ENCODE measurements at places on chromosomes 5 and 9. TPM values are rescaled to one million over a fixed set of nuclear protein-coding genes. Genes with fewer than 3 reads are reported as not detected.

FREM1 gene
- 3.0 TPM for total RNA-seq

GRCh38 chr9:95316794-95317118, 753 bp downstream of the FANCC start:
- DNase-seq: peak; percentile 67

- DNase-seq: no peak
Observed at GRCh38 chr5:127892467-127893207, 189.4 kb downstream of the CCDC192 start.

- DNase-seq: no peak
Observed at GRCh38 chr9:70395652-70396051, 18.8 kb downstream of the KLF9 start.

- no peak for DNase-seq
Observed at GRCh38 chr5:107736638-107737037, 65.9 kb upstream of the EFNA5 start.

- DNase-seq: no peak
Observed at GRCh38 chr9:82334286-82334685, 345.7 kb downstream of the SPATA31D1 start.

GAPT gene
- 0.22 TPM for total RNA-seq

GRCh38 chr5:51384281-51384840, 1.1 kb downstream of the ISL1 start:
- no peak for DNase-seq

DNA sequence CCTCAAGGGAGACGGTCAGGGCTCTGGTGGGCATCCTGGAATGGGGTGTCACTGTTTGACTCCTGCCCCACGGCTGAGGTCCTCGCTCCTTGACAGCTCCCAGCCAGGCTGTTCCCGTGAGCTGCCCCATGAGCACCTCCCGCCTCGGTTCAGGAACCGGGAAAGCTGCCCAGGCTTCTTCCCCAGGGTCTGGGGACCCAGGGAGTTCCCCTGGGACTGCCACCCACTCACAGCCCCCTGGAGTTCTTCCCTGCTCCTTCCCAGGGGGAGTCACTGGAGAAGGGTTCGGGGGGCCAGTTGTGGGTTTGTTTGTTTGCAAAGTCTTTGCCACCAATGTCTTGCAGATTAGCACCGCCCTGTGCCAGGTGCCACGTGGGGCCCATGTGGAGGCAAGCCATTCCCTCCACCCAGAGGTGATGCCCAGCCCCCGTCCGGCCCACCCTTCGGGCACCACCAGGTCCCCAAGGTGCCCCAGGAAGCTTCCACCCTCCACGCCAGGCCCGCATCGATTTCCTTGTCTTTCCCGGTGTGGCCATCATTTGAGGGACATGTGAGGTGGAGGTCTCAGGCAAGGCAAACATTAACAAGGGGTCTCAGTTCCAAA, 1.3 kb downstream of the PLPP7 start:
- DNase-seq: no peak

DNA sequence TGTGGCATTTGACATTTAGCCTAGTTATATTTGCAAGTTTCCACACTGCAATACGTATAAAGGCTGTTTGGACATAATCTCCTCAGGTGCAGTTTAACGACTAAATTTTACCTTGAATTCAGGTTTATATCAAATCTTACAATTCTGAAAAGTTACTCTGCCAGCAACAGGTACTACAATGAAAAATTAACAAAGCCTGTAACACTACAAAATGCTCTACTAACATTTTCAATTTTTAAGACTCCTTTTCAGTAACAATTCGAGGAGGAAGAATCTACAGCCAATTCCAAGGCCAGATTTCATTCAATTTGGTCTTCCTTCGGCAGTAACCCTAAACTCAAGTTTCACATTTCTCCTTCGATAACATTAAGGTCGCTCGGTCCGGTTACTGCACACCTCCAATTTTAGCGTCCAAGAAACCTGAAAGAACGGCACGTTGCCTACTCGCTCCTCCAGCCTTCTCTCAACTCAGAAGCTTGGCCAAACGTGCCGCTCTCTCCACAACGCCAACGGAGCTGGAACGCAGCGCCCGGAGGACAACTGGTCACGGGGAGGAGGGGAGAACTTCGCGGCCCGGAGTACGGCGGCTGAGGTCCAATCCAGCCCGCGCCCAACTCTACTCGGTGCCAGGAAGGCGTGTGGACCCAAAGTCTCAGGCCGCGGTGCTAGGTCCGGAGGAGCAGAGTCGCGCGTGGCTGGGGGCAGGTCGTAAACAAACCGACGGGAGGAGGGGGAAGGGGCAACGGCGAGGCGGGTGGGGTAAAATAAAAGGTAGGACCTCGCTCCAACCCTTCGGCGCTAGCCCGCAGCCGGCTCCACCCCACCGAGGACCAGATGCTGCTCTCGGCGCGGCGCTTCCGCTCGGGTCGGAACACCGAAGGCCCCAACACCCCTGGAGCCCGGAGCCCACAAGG, 681 bp downstream of the FNIP1 start:
- DNase-seq: peak; percentile 79

NUTM2F gene
- total RNA-seq: not detected

DNA sequence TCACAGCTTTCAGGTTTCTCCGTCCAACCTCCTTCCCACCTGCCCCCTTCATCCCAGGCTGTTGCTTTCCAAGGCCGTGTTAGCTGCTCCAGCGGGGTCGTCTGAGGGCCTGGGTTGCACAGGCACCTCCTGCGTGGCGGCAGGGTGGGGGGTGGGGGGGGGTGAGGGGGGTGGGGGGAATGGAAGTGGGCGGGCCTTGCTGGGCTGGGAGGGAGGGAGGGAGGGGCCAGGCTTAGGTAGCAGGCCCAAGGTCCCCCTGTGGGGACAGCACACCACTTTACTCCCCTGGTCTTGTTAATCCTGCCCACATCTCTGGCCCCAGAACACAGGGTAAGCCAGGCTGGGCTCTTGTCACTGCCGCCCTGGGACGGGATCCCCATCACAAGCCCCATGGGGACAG, 99.1 kb downstream of the RXRA start:
- no peak for DNase-seq

- DNase-seq: no peak
Observed at GRCh38 chr5:31581498-31582099, 49.5 kb downstream of the C5orf22 start.

DMRTA1 gene
- 0.77 TPM for total RNA-seq

- DNase-seq: no peak
Observed at GRCh38 chr9:135791431-135792267, 89.7 kb downstream of the KCNT1 start.

- peak; percentile 50 for DNase-seq
Observed at GRCh38 chr9:93304574-93305496, 120.9 kb downstream of the WNK2 start.

HARS2 gene
- 27.8 TPM for total RNA-seq

- no peak for DNase-seq
Observed at GRCh38 chr5:150070821-150071220, 15.5 kb downstream of the CSF1R start.

DNA sequence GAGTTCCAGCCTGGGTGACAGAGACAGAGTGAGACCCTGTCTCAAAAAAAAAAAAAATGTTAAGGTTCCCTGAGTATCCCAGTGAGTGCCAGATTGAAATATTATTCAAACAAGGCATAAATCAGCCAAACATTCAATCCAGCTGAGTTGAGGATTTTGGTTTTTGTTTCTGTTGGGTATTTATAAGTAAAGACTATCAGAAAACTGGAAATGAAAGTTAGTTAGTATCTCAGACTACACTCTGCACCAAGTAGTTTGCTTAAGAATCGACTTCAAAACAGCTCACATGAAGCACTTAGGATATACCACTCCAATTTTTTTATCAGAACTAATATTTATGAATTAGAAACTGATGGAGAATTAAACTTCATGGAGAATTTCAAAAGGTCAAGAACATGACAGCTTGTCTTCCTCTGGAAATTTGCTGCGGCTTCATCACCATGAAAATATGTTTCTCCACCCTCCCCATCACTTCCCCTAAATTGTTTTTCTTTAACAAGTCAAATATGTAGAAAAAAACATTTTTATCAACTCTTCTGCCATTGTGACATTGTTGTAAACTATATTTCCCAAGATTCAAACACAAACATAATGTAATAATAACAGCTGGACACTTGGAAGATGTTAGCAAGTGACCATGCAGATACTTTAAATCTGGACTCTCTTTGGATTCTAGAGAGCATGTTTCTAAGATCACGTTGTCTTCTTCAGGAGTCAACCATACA, 110.0 kb upstream of the PTGER4 start:
- no peak for DNase-seq

MAMDC4 gene
- 13.4 TPM for total RNA-seq

DOK3 gene
- total RNA-seq: 3.3 TPM

SLC45A2 gene
- not detected for total RNA-seq

DNA sequence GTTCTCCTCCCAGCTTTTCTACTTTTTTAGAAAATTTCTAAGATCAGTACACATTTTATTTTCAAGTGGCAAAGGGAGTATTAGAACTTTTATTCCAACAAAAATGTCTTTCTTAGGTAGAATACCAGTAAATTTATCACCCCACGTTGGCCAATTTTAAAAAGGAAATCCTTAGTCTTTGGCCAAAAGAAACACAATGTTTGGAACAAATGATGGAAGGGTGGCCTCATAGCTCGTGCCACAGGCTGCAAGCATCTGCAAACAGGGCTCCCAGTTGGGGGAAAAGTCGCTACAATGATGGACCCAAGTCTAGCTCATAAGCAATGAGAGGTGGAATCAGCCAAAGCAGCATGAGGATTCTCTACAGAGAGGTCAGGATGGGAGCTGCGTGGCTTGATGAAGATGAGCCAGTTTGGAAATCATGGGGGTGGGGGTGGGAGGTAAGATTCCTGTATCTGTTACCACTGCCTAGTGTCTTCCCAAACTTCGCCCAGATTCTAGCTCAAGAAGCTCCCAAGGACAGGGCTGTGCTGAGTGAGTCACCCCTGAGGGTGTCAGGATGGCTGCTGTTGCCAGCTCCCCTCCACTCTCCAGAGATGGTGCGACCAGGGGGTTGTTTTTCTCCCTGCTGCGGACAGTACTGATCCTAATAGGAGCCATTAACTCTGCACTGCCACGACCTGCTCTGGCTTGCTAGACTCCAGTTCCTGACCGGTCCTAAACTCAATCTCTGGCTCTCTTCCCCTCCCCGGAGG, 75.6 kb downstream of the DCP2 start:
- no peak for DNase-seq

DNA sequence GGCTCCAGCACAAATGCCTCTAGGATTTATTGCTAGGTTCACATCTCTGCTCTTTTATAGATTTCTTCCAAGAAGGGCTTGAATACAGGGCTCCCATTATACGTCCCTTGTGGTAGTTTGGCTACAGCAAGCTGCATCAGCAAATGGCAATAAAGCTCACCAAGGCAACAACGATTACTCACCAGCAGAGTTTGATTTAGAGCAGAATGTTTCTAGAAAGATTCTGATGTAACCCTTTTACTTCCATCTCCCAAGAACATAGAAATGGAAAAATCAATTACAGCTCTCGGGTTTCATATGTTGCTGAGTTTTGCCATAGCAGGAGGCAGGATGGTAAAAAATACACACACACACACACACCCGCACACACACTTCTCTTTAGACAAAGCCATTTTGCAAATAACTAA, 124.2 kb upstream of the TNPO1 start:
- no peak for DNase-seq

- DNase-seq: no peak
Observed at GRCh38 chr9:74122661-74123060, 374.5 kb upstream of the RORB start.

DNA sequence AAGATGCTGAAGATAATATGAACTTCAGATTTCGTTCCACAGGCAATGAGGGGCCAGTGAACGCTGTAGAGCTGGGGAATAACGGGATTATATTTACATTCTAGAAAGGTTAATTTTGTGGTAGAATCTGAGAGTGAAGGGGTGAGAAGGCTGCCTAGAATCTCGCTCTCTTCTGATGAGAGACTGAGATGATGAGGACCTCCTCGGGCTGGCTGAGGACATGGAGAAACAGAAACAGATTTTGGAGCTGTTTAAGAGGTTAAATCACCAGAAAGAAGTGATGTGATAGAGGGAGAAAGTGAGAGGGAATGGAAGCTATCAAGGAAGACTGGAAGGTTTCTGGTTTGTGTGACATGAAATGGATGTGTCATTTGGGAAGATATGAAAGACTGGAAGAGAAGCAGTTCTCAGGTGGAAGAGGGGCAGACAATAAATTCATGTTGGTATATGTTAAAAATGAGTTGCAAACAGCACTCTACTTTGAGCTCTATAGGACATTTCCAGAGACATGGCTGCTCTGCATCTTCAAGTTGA, 612.6 kb downstream of the ISL1 start:
- no peak for DNase-seq

- no peak for DNase-seq
Observed at GRCh38 chr5:114367029-114367428, 5.2 kb downstream of the KCNN2 start.

DNA sequence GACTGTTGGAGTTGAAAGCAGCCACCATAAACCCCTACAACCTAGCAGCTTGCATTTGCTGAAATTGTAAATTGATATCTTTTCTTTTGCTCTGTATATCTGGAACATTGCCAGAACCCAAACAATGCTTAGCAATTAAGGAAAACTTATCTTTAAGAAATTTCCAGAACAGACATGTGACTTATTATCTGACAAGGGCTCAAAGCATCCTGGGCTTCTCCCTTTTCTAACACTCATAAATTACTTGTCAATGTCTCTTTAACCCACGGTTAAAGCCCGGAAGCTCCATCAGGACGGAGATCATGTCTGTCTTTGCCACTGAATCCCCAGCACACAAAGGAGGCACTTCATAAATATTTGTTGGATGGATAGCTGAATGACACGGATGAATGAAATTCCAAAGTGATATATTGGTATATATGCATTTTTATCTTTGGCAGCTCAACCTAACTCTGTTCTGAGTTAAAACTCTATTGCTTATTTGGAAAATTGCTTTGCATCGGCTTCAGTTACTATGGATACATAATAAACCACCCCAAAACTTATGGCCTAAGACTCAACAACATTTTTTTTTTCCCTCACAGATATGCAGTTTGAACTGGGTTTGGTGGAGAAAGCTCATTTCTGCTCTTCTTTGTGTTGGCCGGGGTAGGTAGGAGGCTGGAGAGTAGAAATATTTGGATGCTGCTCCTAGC, 103.1 kb upstream of the CLINT1 start:
- no peak for DNase-seq

Data from left ventricle myocardium inferior (tissue), 1 donor.